ENCODE measurements at places on chromosomes 2 and 18.

DNA sequence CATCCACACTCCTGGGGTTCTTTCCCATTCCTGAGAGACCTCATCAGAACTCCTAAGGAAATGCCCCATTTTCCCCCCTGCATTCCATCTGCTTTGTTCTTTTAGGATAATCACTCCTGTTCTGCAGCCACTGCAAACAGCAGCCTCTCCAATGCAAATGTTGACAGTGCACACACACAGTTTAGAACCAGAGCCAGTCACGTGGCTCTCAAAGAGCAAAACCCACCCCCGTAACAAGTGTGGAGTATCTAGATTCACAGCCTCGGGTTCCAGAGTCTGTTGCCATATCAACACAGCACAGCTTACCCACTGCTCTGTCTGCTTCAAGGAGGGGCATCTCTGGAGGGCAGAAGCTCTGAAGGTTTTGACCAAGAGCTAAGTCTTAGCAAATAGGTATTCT lies 180.0 kb downstream of the NAPG start:
- DNase-seq = no peak

DNA sequence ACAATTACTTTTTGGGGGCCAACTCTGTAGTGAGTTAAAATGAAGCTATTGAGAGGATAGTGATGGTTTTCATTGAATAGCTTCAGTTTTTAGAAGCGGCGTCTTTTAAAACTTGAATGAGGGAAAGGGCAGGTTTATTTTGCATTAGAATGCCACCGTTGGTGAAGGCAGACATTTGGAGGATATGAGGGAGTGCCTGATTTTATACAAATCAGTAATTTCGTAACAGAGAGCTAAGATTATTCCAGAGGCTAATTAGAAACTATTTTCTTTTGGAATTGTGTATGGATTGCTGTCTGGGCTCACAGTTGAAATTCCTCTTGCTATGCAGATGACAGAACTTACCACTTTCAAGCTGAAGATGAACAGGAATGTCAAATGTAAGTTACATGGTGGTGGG lies 67.6 kb downstream of the ITGB1BP1 start:
- no peak for DNase-seq

- DNase-seq = no peak
Observed at GRCh38 chr18:44453505-44453904, 227.2 kb upstream of the SETBP1 start.

DNA sequence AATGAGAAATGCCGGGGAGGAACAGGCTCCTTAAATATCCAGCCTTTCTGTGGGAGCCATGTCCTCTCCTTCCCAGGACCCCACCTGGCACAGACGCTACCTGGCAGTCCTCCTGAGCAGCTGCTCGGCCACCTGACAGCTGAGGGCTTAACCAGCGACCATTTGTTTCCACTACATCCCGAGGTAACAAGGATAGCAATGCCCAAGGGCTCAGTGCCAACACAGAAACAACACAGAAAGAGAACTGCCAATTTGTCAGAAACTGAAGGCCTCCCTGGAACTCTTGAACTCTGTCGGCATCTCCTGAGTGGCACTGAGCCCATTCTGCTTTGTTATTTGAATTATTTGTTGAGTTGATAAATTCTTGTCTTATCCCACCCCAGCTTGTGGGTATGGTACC lies 122.2 kb upstream of the ARHGAP28 start:
- DNase-seq = peak; percentile 28

GRCh38 chr2:128748336-128748735 lies 429.7 kb upstream of the HS6ST1 start:
- DNase-seq = no peak

DNA sequence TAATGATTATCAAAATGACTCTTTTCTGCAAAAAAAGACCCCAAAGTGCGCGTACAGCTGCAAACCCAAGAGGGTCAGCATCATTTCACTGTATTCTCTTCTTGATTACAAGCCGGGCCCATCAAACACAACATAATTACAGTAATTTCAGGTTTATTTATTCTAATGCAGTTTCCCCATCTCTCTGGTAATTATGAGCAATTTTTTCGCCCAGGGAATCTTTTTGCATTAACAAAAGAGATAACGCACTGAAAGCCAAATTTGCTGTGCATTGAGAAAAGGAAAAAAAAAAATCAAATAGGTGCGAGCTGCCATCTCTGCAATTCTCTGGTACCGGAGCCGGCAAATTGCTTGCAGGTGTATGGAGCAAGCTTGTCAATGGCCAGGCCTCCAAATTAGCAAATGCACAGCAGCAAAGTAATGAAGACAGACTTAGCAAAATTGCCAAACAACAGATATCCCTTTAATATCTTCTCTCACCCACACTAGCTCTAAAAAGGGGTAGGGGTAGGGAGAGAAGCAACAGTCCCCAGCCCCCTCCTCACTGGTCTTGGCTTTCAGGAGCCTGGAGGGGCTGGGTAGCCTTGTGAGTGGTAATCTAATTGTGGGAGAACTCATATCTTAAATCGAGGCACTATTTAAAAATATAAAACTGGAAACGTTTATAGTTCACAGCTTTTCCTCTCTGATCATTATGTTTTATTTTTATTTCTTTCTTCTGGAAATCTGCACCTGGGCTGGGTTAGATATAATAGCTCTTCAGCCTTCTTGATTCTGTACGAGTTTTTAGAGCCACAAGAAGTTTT lies 6.7 kb downstream of the DLX1 start:
- DNase-seq = no peak

- no peak for DNase-seq
Observed at GRCh38 chr2:227205701-227206100, 41.3 kb downstream of the COL4A3 start.

DNA sequence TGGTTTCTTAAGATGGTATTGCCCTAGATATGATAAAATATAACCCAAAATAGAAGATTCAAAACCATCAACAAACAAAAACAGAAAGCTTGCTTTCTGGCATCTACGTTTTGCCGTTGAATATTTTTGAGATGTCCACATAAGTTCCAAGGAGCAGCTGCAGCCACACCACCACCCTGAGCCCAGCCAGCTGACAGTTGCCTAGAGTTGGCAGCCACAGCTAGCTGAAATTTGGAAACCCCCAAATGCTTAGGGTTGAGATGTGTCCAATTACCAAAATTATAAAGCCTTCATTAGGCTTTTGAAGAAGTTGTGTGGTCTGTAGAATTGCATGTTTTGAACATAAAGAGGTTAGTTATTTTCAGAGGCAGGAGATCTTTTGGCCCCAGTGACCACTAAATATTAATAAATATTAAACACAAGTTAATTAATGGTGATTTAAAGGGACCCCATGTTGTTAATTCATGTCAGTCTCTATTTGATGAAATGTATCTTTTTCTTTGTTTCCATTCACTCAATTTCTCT lies 118.1 kb upstream of the DTNA start:
- peak; percentile 45 for DNase-seq

GRCh38 chr2:238346544-238346943 lies 26.2 kb downstream of the TRAF3IP1 start:
- DNase-seq = no peak

GRCh38 chr2:31192851-31193392 lies 24.4 kb downstream of the CAPN14 start:
- no peak for DNase-seq

- DNase-seq = no peak
Observed at GRCh38 chr2:239022437-239023260, 174.8 kb downstream of the TWIST2 start.

GRCh38 chr18:43620936-43621335 lies 343.6 kb upstream of the SYT4 start:
- DNase-seq = peak; percentile 47

DNA sequence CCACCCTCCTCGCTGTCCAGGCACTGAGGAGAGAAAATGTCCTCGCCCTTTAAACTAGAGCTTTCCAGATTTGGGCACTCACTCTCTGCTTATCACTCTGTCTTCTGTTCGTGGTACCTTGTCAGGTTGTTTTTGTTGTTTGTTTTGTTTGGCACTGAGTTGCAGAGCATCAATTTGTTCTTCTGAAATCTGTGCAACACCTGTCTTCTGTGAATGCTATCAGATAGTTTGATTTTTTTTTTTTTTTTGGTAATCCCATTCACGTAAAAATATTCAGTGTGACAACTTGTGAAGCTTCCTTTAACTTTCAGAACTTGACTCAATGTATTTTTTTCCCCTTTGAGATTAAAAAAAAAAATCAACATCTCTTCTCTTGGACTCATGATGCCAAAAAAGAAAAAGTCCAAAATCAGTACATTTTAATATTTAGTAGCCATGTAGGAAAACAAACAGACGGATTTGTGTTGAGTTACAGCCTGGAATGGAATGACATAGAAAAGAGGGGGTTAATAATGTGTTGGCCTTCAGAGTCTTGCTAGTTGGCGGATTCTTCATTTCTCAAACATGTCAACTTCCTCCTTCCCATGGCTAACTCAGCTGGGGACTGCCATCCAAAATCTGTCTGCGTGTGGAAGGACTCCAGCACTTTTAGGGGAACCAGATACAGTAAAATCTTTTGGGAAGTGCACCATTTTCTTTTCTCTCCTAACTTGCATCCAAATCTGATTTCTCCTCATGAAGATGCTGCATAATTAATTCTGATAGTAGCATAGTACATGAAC lies 1.6 kb downstream of the TMEM178A start:
- peak; percentile 95 for DNase-seq

- no peak for DNase-seq
Observed at GRCh38 chr2:4486971-4487370, 783.6 kb downstream of the DCDC2C start.

DNA sequence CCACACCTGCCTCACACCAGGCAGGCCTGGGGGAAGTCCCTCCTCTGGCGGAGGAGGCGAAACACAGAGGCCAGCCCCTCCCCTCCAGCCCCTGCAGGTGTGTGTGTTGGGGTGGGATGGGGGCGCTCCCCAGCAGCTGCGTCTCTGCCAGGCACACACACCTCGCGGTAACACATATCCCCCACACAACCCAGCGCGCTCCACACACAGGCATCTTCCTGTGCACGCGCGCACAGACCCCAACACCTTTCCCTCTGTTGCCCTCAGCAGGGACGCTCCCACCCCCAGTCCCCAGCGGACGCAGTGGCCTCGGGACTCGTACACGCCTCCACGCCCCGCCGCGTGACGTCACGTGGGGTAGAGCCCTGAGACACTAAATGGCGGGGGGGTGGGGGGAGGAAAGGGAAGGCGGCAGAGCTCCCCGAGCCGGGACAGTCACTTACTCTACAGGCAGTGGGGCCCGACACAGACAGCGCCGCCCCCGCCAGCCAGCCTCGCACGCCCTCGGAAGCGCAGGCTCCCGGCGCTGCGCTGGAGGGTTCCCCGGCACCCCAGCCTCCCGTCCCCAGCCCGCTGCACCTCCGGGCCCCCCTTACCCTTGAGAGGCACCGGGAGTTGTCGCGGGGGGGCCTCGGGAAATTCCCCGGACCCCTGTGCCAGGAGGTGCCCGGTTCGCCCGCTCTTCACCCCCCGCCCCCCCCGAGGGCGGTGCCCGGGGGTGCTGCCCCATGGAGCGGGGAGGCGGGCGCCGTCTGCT lies at the start of gene WNT10A:
Gene WNT10A (plus strand): TSS at position 751 of the 757 bp plus-strand sequence. CDS start 144 bp downstream, outside the sequence.
- DNase-seq = no peak

DNA sequence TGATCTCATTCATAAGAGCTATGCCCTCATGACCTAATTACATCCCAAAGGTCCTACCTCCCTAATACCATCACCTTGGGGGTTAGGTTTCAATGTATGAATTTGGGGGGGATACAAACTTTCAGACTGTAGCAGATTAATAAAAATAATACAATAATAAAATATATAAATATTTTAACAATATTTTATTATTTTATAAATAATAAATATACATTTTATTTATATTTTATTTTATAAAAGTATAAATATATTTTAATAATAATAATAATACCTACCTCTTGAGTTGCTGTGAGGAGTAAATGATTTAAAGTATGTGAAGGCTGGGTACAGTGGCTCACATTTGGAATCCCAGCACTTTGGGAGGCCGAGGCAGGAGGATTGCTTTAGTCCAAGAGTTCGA lies 8.1 kb upstream of the SLC16A14 start:
- no peak for DNase-seq

DNA sequence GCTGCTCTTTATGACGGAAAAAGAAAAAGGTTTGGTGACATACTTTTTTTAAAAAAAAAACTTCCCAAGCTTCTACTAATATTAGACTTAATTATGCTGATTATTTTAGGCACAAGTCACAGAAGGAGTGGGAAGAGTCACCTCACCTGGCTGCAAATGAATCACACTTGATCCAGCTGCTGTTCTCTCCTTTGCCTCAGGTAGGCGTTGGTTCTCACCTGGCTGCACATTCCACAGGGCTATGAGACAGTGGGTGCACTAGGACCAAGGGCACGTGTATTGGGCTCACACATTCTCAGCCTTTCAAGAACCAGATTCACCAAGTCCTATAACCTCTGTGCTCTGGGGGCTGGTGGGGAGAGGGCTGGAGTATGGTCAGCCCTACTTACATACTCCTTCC lies 93.3 kb downstream of the TGFA start:
- no peak for DNase-seq

- no peak for DNase-seq
Observed at GRCh38 chr2:196404276-196404675, 232.9 kb upstream of the STK17B start.

- no peak for DNase-seq
Observed at GRCh38 chr2:204170411-204170810, 233.8 kb downstream of the ICOS start.

GRCh38 chr2:119495948-119496347 lies 28.3 kb downstream of the SCTR start:
- no peak for DNase-seq

DNA sequence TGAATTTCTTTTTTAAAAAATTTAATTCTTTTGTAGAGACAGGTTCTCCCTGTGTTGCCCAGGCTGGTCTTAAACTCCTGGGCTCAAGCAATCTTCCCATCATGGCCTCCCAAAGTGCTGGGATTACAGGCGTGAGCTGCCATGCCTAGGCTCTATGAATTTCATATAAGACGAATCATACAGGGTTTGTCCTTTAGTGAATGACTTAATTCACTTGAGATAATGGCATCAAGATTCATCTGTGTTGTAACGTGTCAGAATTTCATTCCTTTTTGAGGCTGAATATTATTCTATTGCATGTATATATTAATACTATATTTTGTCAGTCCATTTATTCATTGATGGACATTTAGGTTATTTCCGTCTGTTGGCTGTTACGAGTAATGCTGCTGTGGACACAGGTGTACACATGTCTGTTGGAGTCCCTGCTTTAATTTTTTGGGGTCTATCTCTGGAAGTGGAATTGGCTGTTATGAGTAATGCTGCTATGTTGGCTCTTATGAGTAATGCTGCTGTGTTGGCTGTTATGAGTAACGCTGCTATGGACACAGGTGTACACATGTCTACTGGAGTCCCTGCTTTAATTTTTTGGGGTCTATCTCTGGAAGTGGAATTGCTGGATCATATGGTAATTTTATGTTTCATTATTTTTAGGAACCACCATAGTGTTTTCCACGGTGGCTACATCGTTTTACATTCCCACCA lies 210.6 kb downstream of the CAMKMT start:
- no peak for DNase-seq
